ENCODE measurements at places on chromosomes 3 and 15. TPM values are rescaled to one million over a fixed set of nuclear protein-coding genes. Genes with fewer than 3 reads are reported as not detected.

ACOX2 gene
- total RNA-seq: 5.3 TPM

CCDC54 gene
- not detected for total RNA-seq

- no peak for DNase-seq
Observed at GRCh38 chr15:88674661-88675060, 35.8 kb downstream of the ISG20 start.

- DNase-seq: no peak
Observed at GRCh38 chr3:84175449-84175848, 783.3 kb upstream of the CADM2 start.

- DNase-seq: no peak
Observed at GRCh38 chr15:40358471-40359353, 693 bp downstream of the DISP2 start.

- DNase-seq: no peak
Observed at GRCh38 chr3:18729671-18730070, 304.5 kb upstream of the SATB1 start.

All from gastrocnemius medialis (tissue), 4 donors.